ENCODE measurements at places on chromosomes 7 and 10. TPM values are rescaled to one million over a fixed set of nuclear protein-coding genes. Genes with fewer than 3 reads are reported as not detected.

IFIT1B gene
- total RNA-seq = 0.78 TPM

ZNRF2 gene
- total RNA-seq = 45.3 TPM

TMEM72 gene
- not detected for total RNA-seq

LRRC18 gene
- not detected for total RNA-seq

UNC5B gene
- not detected for total RNA-seq

RBM20 gene
- not detected for total RNA-seq

STK32C gene
- 20.7 TPM for total RNA-seq

FZD1 gene
- total RNA-seq = 7.9 TPM

GLI3 gene
- 0.07 TPM for total RNA-seq

FKBP9 gene
- total RNA-seq = not detected

PLEKHA1 gene
- 7.3 TPM for total RNA-seq

CHAT gene
- not detected for total RNA-seq

CYP2C18 gene
- total RNA-seq = not detected

SLC16A12 gene
- total RNA-seq = not detected

MKX gene
- not detected for total RNA-seq

H2BK1 gene
- total RNA-seq = not detected

LEP gene
- total RNA-seq = not detected

LRIT1 gene
- total RNA-seq = not detected

APBB1IP gene
- 34.7 TPM for total RNA-seq

TMEM196 gene
- not detected for total RNA-seq

WNT8B gene
- total RNA-seq = not detected

NKX2-3 gene
- not detected for total RNA-seq

DOCK1 gene
- not detected for total RNA-seq

ANKRD7 gene
- total RNA-seq = 1.7 TPM

RADIL gene
- total RNA-seq = not detected

MRC1 gene
- total RNA-seq = 0.04 TPM

GNAI1 gene
- total RNA-seq = not detected

DEPP1 gene
- total RNA-seq = not detected

TAS2R5 gene
- total RNA-seq = 2.5 TPM

INMT gene
- not detected for total RNA-seq

PNLIPRP1 gene
- not detected for total RNA-seq

CBLL1 gene
- total RNA-seq = 35.0 TPM

CCDC186 gene
- total RNA-seq = 14.6 TPM

BLNK gene
- 51.7 TPM for total RNA-seq

PRDX3 gene
- 293 TPM for total RNA-seq

WNT16 gene
- not detected for total RNA-seq

ZNF727 gene
- total RNA-seq = not detected

CD36 gene
- not detected for total RNA-seq

CFAP70 gene
- 14.2 TPM for total RNA-seq

SUGCT gene
- total RNA-seq = 0.48 TPM

RHOBTB1 gene
- not detected for total RNA-seq

PRLHR gene
- total RNA-seq = not detected

OR6B1 gene
- total RNA-seq = not detected

CTAGE15 gene
- not detected for total RNA-seq

PAPOLB gene
- not detected for total RNA-seq

All from Karpas-422 (cell line).